ENCODE measurements at places on chromosomes 1 and 21.

- DNase-seq, result no peak
Measured at GRCh38 chr1:5189384-5189783, 535.0 kb downstream of the AJAP1 start.

DNA sequence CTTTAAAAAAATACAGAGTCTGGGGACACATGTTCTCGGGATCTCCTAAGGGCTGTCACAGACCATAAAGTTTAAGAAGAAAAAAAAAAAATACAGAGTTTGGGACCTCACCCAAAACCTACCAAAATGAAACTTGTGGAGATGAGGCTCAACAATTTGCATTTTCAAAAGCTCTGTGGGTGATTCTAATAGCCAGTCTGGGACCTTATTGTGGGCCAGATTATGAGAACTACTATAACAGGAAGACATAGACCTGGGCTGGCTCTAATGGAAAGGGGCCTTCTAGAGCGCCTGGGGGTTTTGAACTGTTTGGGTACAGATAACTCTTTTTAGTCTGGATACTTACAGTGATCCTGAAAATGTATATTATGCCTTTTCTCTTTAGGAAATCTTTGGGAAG, 69.1 kb downstream of the LAMC1 start:
- DNase-seq, result no peak

GRCh38 chr1:246786606-246787238, 62.5 kb downstream of the SCCPDH start:
- DNase-seq, result no peak

DNA sequence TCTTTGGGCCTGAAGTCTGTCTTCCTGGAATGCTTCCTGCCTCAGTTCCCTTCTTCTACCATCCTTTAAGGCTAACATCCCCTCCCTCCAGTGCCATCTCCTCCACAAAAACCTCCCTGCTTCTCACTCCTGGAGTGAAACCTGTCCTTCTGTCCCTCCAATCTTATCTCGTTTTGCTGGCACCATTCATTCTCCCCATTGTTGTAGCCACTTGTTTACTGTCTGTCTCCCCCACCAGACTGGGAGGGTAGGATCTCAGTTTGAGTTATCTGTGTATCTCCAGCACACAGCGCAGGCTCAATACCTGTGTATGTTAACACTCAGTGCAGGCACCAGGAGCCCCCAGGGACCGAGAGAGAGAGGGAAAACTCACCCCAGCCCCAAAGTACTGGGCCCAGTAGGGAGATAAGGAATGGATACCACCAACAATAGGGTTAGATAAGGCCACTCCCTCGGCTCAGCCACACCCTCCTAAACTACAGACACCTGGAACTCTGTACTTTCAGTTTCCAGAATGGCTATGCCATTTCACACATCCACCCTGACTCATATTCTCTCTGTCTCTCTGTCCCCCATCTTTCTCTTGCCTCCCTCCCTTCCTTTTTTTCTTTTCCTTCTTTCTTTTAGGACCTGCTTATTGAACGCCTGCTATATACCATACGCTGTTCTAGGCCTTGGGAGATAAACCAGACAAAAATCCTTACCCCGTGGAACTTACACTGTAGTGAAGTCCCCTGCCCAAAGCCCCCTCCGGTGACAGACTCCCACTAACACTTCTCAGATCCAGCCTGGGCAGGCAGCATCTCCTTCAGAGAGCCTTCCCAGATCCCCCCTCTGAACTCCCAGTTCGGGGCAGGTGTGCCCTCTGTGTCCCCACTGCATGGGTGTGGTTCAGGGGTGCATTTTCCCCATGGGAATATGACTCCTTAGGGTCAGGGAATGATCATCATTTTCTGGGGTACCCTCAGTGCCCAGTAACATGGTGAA, 3.3 kb upstream of the SSBP3 start:
- DNase-seq, result peak; percentile 64

DNA sequence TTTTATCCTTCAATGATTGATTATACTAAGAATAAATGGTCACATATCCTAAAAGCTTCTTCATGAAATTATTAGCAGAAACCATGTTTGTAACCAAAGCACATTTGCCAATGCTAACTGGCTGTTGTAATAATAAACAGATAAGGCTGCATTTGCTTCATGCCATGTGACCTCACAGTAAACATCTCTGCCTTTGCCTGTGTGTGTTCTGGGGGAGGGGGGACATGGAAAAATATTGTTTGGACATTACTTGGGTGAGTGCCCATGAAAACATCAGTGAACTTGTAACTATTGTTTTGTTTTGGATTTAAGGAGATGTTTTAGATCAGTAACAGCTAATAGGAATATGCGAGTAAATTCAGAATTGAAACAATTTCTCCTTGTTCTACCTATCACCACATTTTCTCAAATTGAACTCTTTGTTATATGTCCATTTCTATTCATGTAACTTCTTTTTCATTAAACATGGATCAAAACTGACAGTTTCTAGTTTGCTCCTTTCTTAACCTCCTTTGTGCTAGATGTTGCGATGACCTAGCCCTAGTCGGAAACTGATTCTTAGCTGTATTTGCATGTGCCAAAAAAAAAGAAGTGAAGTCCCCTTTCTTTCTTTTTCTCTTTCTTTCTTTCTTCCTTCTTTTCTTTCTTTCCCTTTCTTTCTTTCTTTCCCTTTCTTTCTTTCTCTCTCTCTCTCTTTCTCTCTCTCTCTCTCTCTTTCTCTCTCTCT, 45.1 kb downstream of the MAP3K7CL start:
- no peak for DNase-seq

DNA sequence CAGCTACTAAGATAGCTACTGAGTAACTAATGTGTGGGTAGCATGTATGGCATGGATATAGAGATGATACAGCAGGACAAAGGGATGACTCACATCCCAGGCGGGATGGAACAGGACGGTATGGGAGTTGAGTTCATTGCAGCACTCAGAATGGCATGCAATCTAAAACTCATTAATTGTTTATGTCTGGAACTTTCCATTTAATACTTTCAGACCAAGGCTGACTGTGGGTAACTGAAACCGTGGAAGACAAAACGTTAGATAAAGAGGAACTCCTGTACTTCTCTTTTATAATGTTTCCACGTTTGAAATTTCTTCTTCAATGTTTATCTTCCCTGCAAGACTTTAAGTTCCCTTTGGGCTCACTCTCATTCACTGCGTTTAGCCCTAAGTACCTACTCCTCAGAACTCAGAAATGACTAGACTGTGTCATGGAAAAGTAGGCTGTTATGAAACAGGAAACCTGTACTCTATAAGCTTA, 151.9 kb downstream of the MAGI3 start:
- DNase-seq, result no peak

DNA sequence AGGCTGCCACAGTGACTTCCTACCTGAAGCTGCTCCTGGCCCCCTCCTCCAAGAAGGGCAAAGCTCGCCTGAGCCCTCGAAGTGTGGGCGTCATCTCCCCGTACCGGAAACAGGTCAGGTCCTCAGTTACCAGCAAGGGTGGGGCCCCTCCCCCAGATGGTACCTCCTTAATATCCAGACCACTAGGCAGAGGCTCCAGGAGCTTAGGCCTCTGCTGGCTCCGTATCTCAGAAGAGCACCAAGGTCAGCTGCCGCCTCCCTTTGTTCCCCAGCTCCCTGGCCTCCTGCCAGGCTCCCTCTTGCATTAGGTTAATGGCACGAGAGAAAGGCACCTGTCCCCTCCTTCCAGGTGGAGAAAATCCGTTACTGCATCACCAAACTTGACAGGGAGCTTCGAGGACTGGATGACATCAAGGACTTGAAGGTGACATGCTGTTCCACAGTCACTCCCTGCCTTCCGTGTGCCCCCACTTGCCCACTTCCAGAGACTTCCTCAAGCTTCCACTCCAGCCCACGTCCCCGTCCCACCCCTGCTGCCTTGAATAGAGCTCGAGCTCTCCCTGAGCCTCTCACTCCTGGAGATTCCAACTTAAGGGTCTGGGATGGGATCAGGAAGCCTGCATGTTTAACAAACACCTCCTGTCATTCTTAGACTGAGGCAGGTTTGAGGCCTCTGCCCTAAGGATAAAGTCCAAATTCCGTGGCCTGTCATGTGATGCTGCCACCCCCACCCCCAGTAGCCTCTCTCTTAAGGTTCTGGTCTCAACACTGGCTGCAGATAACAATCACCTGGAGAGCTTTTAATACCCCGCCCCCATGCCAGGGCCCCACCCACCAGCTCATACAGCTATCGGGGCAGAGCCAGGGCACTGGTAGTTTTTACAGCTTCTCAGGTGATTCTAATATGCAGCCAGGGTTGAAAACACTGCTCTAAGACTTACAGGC, 8.3 kb downstream of the RHOC start:
- DNase-seq, result no peak

GRCh38 chr1:94026619-94027380, 94.1 kb downstream of the ABCA4 start:
- no peak for DNase-seq

DNA sequence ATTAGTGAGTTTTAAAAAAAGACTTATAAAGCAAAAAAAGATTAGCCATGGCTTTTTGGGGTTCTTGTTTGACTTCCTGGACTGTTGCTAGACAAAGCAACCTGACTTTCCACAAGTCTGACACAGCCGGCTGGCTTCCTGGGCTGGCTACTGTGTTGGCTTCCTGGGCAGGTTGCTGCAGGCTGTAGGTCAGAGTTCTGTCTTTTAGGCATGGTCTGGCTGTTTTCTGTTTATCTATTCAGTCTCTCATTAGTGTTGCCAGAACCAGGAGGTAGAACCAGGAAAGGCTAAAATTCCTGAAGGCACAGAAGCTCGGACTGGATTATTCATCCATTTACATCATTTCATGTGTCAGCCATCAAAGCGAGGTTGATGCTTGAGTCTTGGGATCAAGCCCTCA, 88.6 kb upstream of the SLC35F3 start:
- DNase-seq, result no peak

- DNase-seq, result no peak
Measured at GRCh38 chr1:168775366-168775765, 46.4 kb upstream of the DPT start.

DNA sequence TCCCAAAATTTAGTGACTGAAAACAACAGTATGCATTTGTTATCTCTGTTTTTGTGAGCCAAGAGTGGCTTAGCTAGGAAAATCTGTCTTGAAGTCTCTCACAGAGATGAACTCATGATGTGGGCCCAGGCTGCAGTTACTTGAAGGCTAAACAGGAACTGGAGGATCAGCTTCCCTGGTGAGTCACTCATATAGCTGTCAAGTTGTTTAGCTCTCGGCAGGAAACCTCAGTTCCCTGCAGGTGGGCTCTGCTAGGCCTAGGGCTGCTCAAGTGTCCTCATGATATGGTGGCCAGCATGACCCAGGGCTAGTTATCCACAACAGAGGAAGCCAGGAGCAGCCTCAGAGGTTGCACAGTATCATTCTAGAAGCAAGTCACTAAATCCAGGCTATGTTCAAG, 30.2 kb upstream of the DDX59 start:
- no peak for DNase-seq

DNA sequence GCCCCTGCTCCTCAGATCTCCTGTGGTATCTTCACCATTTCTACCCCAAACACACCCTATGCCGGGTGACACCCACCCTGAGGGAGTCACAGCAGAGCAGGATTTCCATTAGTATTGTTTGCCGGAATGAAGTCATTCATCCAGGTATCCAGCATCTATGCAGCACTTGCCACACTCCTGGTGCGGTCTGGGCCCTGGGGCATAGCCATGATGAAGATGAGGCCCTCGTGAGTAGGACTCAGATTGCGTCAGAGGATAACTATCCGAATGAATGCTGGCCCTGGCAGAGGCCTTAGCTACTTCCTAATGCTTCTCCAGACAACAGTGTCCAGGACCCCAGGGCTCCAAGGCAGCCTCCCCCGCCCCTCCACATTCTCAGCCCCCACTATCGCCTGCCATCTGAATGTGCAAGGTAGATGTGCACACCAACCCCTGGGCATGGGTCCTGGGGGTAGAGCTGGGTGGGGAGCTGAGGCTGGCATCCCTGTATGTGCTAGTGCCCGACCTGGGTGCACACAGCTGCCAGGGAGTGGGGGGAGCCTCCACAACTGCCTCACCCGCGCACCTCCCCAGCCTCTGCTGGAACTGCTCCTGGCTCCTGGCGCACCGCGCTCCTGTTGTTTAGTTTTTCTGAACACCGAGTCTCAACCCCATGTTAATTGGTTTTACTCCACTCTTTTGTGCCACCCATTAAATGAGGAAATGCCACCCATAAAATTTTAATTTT, 25.5 kb upstream of the ZC3H12A start:
- no peak for DNase-seq

GRCh38 chr21:33132054-33132453, 62.1 kb downstream of the OLIG1 start:
- no peak for DNase-seq

GRCh38 chr1:209040351-209040750, 543.2 kb upstream of the CAMK1G start:
- no peak for DNase-seq

DNA sequence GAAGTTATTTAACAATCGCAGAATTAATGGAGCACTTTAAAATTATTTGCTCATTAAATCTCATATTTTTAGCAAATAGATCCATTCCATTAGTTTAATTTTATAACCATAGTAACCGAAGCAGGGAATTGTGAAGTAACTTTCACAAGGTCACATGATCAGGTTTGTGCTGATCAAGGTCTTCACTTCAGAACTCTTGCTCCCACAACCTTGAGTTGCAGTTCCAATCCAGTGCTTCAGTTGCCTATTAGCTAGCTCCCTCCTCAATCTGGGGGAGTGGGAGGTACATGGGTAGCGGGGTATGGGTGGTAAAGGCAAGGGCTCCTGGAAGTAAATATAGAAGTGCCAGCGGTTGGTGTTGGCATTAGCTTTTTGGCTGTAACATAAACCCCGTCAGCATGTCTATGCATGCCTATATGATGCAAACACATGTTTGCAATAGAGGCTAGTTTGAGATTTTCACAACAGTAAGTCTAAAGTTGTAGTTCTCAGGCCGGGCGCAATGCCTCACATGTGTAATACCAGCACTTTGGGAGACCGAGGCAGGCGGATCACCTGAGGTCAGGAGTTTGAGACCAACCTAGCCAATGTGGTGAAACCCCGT, 5.8 kb downstream of the ATP5IF1 start:
- DNase-seq, result no peak

DNA sequence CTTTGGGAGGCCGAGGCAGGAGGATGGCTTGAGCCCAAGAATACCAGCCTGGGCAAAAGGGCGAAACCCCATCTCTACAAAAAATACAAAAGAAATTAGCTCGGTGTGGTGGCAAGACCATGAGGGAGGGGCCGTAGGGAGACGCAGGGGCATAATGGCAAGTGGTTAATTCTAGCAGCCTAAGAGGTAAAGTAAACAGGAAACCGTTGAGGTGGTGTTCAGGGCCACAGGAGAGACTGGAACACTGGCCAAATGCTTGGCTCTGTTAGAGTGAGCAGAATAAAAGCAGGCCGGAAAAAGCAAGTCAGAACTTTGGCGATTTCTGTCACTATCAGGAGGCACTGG, 89.2 kb downstream of the RIPK4 start:
- DNase-seq, result no peak

- no peak for DNase-seq
Measured at GRCh38 chr21:29258626-29259338, 39.9 kb upstream of the BACH1 start.

Data from activated CD4-positive, alpha-beta T cell treated with anti-CD3 and anti-CD28 coated beads, Interleukin-2, amount 50 U/mL, for 16 hours (primary cell).